ENCODE measurements at places on chromosomes 3 and 15. TPM values are rescaled to one million over a fixed set of nuclear protein-coding genes. Genes with fewer than 3 reads are reported as not detected.
A peak's percentile ranks its signal among the peaks of the same experiment; 100 is the strongest.

- no peak for DNase-seq
Measured at GRCh38 chr3:146138902-146139301, 22.1 kb downstream of the PLOD2 start.

- no peak for DNase-seq
Measured at GRCh38 chr15:74627766-74628165, 12.1 kb downstream of the CLK3 start.

- no peak for DNase-seq
Measured at GRCh38 chr15:58505581-58505980, 73.8 kb downstream of the LIPC start.

GRCh38 chr3:132443421-132443820 is 26.1 kb downstream of the DNAJC13 start:
- DNase-seq: no peak

- DNase-seq: peak; percentile 32
Measured at GRCh38 chr15:26352909-26353308, 420.0 kb downstream of the GABRB3 start.

- DNase-seq: no peak
Measured at GRCh38 chr15:80525853-80526252, 121.7 kb downstream of the ARNT2 start.

DNA sequence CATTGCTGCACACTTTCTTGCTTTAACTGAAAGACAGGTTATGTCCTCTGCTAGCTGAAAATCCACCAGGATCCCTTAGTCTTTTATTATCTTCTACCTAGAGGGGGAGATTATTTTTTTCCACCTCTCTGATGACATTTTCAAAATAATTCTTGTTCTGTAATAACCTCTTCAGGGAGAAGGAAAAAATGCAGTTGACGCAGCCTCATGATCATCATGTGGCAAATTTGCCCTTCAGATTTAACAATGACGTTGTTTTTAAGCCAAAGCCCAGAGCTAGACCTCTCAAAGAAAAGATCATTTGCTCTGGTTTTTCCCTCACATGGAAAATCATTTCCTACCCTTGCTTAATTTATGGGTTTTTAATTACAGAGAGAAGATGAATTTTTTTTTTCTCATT is 724.9 kb downstream of the NLGN1 start:
- no peak for DNase-seq

- DNase-seq: no peak
Measured at GRCh38 chr15:27854601-27855000, 244.5 kb downstream of the OCA2 start.

GRCh38 chr3:32951410-32951811 is at the start of gene CCR4:
Gene CCR4 (plus strand): TSS chr3:32951644. CDS start chr3:32953423, 1,779 bp downstream.
- DNase-seq: no peak

DNA sequence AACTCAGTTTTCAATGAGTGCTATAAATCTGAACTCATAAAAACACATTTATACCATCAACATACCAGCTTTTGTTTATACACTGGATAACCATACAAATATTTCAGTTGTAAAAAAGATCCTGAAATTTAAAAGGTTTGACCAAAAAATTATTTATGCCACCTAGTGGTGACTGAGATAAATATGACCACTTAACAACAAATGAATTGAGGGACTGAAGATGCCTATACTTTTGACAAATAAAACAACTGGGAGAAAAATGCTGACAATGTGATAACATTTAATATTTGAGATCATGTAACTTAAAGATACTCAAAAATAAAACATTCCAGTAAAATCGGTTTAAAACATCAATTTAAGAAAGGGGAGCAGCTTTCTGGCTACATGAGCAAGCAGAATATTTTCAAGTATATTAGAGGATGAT is 30.4 kb downstream of the ATG3 start:
- DNase-seq: no peak

The ADCY5 gene
- total RNA-seq: 5.1 TPM

The GOLGA8S gene
- total RNA-seq: not detected

The CCDC54 gene
- not detected for total RNA-seq

The CPNE9 gene
- 0.38 TPM for total RNA-seq
